ENCODE measurements at places on chromosomes 12 and 14.

DNA sequence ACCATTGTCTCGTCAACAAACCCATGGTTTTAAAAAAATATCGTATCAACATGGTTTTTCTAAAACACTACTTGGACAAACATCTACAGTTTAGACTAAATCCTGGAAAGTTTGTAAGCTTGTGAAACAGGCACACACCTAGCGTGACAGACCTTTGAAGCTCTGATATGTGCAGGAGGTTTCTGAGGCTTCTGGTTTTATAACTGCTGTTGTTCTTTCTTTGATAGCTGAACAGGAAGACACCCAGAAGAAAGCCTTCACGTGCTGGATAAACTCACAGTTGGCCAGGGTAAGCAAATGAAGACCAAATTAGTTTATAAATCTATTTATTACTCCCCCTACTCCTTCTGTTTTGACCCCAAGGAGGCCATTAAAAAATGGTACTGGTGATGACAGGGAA, 87.6 kb downstream of the SYNE2 start:
- no peak for DNase-seq

DNA sequence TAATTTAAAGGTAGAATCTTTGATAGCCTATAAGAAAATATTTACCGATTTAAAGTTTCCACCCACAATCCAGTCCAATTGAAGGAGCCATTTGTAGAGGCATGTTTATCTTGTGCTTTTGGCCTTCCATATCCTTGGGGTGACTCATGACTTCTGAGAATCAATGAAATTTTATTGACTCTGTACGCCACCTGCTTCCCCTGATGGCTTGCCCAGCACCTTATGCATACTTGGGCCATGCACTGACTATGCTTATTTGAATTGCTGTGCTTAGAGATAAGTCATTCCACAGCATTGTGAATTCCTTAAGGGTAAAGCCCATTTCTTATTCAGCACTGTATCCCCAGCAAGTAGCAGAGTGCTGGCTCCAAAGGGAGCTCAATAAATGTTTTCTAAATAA, 954.8 kb upstream of the SEL1L start:
- no peak for DNase-seq

DNA sequence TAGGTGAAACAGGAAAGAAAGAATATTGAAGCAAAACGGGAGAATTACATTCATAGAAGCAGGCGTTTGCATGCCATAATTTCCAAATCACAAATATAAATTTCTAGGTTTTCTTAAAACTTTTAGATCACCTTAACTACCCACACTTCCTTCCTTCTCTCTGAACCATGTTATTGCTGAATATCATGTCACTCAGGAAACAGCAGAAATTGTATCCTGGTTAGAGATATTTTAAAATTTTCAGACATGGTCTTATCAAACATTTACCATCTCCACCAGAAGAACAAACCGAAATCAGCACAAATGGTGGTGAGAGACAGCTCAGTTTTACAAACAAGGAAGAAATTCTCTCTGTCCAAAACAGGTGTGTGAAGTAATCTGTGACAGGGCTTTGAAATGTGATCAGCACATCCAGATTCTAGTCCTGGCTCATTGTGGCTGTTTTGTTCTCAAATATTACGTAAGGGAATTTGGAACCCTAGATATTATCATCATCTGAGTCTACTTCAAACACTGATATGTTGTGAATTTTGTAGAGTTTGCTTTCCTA, 16.3 kb downstream of the TESPA1 start:
- no peak for DNase-seq

GRCh38 chr12:39505023-39505422, 62.1 kb upstream of the KIF21A start:
- DNase-seq: no peak

DNA sequence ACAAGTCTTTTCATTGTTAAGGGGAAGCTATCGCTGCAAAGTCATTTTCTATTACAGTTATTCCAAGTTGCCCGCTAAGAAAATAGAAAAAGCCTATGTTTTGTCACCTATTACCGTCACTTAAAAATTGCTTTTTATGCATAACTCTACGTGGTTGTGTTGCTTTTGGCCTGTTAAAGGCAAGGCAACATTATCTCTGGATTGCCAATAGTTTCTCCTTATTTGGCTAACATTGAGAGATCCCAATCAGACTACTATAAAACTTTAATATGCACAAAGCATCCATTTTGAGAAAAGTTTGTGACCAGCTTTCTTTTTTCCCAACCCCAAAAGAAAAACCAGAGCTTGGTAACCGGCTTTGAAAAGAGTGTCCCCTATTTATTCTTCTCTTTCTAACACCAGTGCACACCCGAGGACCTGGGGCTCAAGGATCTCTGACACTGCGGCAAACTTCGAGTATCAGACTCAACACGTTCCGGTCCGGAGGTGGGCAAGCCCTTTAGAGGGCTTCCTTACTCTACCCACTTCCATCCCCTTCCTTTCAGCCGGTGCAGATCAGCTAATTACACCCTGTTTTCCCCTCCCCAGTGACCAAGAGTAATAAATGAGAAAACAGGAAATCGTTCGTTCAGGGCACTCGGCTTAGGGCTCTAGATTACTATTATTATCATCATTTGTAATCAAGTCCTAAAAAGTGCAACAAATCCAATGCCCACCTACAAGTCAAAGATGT, 1.2 kb downstream of the PPP1R12A start:
- DNase-seq: no peak

GRCh38 chr14:47186486-47186885, 488.9 kb downstream of the MDGA2 start:
- no peak for DNase-seq

DNA sequence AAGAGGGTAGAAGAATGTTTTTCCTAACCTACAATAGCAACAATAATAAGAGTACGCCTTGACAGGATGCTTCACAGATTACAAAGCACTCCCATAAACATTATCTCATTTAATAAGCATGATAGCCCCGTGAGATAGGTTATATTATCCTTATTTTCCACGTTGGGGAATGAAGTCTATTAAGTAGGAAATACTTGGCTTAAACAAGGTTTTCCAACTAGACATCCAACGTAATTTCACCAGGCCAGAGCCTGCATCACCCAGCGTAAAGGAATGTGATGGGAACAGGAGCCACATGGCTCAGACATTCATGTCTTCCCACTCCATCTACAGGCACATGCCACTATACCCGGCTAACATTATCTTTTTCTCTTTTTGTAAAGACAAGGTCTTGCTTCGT, 223.4 kb upstream of the AMIGO2 start:
- DNase-seq: no peak

- no peak for DNase-seq
Observed at GRCh38 chr12:42846782-42847181, 257.2 kb upstream of the PRICKLE1 start.

DNA sequence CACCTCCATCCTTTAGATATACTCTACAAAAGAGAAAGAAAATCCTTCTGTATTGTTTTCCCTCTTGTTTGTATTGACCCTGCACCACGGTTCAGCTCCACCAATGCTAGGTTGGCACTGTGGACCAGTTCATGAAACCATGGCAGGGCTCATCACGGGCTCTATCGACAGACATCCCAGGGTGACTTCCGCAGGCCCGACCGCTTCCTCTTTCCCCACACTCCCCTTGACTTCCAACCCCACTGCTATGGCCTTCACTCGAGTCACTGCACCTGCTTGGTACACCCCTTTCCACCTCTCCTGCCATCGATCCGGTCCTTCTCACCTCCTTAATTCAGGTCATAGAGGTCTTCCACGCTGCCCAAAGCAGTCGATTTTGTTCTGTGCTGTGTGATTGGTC, 21.2 kb upstream of the AKAP5 start:
- DNase-seq: no peak

DNA sequence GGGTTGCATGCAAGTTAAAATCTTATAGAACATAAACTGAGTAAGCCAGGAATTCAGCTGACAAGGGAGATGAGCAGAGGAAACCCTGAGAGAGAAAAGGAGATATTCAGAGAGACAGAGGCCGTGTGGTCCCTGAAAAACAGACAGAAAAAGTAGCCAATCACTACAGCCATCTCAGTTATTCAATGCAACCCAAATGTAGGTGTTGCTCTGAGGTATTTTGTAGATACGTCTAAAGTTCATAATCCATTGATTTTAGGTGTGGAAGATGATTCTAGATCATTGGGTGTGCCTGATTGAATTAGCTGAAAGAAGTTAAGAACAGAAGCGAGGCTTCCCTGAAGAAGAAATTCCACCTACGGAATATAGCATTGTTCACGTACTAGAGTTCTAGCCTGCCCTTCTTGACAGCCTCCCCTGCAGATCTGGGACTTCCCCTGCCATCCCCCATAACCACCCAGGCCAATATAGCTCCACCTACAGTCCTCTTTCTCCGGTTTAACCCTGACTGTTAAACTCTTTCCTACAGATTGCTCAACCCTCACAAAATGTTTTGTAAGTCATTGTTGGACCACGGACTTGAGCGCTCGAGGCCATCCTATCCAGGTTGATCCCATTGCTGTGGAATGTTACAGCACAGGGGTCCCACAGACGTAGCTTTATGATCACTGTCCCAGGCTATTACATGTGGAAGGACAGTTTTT, 21.7 kb downstream of the AICDA start:
- DNase-seq: no peak

DNA sequence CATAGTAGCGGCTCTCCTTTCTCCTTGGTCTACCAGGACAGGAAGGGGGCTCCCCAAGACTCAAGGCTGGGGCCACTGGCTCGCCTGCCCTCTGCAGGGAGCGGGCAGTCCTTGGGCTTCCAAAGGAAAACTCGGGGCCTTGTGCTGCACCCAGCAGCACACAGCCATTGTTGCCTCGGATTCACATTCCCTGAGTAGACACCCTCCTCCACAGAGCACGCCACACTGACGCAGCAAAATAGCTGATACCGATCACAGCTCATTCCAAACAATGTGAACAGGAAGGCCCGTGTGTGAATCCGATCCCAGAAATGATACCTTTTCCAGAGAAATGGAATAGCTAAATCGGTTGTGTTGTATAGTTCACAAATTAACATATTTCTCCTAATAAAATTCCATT, 65.1 kb upstream of the DYNC1H1 start:
- DNase-seq: no peak

DNA sequence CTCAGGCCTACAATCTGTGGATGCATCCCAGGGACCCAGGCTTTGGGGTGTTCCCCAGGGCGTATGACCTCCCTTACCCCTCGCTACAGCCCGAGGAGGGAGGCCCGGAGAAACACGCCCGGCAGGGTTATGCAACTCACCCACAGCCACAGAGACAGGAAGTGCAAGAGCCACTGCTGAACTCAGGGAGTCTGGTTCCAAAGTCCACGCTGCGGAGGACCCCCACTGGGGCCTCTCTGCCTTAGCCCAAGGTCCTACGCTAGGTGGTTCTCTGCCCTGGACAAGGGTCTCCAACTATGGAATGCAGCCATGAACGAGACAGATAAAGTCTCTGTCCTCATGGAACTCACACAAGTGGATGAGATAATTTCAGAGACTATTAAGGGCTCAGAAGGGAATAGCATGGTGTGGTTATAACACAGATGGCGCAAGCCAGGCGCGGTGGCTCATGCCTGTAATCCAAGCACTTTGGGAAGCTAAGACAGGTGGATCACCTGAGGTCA, 11.3 kb downstream of the SCARB1 start:
- DNase-seq: no peak

GRCh38 chr14:20809917-20810316, 7.3 kb upstream of the RNASE1 start:
- DNase-seq: no peak

DNA sequence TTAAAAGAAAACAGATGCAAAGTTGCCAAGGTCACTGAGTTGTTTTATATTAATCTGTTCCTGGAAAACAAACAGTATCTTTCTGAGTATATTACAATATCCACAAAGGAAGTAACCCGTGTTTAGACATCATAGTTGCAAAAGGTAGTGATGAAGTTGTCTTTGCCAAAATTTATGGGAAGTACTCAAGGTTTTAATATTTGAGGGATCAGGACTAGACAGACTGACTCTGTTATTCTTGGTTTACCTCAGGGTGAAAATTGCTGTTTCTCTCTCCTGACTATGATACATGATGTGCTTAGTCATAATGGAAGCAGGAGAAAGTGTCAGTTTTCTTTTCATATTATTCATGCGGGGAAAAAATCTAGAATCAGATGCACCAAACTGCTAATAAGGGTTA, 28.3 kb downstream of the TMEM233 start:
- DNase-seq: no peak

DNA sequence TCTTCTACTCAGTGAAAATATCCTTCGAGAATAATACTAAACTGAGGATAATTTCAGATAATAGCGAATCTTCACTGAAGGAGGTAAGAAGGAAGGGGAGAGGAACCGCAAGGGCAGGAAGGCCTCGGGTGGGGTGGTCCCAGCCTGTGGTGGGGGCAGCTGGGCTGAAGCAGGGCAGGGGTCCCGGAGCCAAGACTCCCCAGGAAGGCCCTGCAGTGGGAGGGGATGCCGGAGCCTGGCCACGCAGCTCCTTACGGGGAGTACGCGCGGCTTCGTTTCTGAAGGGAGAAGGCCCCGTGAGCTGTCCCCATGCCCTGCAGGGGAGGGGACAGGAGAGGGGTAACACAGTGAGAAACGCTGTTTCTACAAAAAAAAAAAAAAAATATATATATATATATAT, 21.2 kb downstream of the STX2 start:
- DNase-seq: no peak

DNA sequence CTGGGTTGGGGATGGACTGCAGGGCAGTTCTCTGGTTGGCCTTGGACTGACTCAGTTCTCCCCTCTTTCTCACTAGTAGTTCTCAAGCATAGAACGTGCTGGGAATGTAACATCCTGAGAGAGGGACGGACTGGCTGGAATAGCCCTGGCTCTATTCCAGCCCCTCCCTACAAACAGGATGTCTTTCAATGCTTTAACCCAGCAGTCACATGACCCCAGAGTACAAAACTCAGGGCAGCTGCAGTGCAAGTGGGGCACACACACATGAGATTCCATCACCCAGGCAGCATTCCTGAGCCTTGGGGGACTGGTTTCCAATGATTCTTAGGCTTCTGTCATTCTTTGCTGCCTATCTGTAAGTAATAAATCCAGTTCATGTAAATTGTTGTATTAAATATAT, 1.6 kb upstream of the ACOT6 start:
- no peak for DNase-seq

DNA sequence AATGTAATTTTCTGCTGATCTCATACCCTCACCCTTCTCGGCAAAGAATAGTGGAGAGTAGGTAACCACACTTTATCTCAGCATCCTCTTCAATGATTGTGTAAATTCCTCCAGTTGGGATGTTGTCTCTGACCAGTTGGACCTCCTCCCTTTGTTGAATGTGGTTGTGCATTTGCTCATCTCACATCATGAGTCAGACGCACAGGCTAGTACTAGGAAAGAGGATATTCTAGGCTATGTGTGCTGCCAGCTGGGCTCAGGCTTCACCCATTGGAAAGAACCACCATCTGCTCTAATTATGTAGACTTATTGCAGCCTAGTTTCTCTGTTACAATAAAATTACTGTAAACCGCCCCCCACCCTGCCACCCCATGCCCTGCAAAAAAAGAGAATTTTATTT, 90.3 kb downstream of the LMO3 start:
- DNase-seq: no peak

DNA sequence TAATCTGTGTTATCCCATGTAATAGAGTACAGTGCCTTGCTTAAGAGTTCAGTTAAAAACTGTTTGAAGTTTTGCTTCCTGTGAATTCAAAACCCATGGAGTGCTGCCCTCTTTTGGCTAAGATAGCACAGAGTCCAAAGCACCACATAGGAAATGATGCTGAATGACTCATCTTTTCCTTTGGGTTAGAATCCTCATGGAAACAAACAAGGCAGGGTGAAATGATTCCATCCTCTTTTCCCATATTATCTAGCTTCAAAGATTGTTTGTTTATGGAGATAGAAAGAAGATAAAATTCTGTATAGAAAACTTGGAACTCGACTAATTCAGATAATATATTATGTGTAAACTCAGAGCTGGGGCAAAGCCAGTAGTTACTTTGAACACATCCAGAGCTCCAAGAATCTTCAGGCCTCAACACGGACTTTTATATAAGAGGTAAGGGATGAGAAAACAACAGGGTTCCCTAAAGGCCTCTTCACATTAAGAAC, 87.4 kb downstream of the OTOGL start:
- no peak for DNase-seq
